ENCODE measurements at places on chromosomes 13 and 19. TPM values are rescaled to one million over a fixed set of nuclear protein-coding genes. Genes with fewer than 3 reads are reported as not detected.

The PCDH9 gene
- under 0.01 TPM for total RNA-seq

The EFNA2 gene
- not detected for total RNA-seq

The SIGLECL1 gene
- total RNA-seq = not detected

The HIPK4 gene
- 0.14 TPM for total RNA-seq

The AXL gene
- 265 TPM for total RNA-seq

The F10 gene
- 9.0 TPM for total RNA-seq

The UHRF1 gene
- total RNA-seq = 2.8 TPM

The PRR22 gene
- total RNA-seq = 0.86 TPM

The APLP1 gene
- 2.1 TPM for total RNA-seq

The RANBP3 gene
- total RNA-seq = 50.5 TPM

The MBD3L2 gene
- not detected for total RNA-seq

The C19orf18 gene
- total RNA-seq = 0.44 TPM

The RCBTB2 gene
- total RNA-seq = 3.7 TPM

The UQCRFS1 gene
- total RNA-seq = 25.8 TPM

The YJEFN3 gene
- 0.57 TPM for total RNA-seq

The NDUFB7 gene
- total RNA-seq = 170 TPM

The COG3 gene
- 40.5 TPM for total RNA-seq

The KIR2DL3 gene
- total RNA-seq = not detected

The NLRP7 gene
- total RNA-seq = not detected

The ZFR2 gene
- total RNA-seq = not detected

The MBD3L3 gene
- total RNA-seq = not detected

The CEP89 gene
- total RNA-seq = 32.1 TPM

The CD37 gene
- total RNA-seq = not detected

The THSD8 gene
- not detected for total RNA-seq

The SHISA7 gene
- total RNA-seq = not detected

The LILRB4 gene
- total RNA-seq = not detected

Data from placental pericyte (primary cell).